ENCODE measurements at places on chromosomes 1 and 21.

DNA sequence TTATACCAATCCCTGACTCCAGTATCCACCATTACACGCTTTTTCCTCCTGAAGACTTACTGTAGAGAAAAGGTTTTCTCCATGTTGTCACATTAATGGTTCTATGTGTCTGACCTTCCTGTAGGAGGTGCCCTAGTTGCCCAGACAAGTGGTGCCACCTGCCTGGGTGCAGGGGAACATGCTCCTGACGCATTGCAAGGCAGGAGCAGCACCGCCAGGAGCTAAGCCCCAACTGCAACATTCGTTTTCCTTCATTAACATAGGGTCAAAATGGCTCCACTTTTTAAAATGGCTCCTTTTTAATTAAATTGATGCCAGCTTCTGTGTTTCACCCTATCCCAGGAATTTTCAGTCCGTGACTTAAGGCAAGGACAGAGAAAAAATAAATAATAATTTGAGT is 220.1 kb upstream of the SAMSN1 start:
- no peak overlapping the region for H3K27ac ChIP-seq
- H3K36me3 ChIP-seq, result no peaks in the 10 kb centered on the region
- DNase-seq, result no peak
- H3K4me3 ChIP-seq, result no peak overlapping the region

- no peak overlapping the region for H3K27ac ChIP-seq
- DNase-seq, result no peak
- H3K36me3 ChIP-seq, result no peaks in the 10 kb centered on the region
- no peaks in the 10 kb centered on the region for H3K4me1 ChIP-seq
These were observed 203.7 kb downstream of the AMY1C start for GRCh38 chr1:103953386-103953785.

DNA sequence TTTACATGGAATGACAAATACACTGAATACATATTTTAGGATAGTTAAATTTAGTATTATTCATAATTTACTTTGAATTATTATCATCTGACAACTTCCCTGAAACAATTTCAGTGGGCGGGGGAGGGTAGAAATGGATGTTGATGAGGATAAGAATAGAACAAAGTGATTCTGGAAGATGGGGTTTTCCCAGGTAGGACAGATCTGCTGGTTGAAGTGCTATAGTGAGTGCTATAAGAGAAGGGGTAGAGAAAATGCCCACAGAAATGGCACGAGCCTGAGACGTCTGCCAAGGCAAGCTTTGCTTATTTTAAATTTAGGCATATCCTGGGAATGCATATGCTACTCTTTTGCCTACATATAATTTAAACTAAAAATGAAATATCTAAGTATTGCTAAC is 3.2 kb downstream of the CFH start:
- H3K4me3 ChIP-seq, result no peak overlapping the region
- H3K36me3 ChIP-seq, result no peaks in the 10 kb centered on the region
- no peak overlapping the region for H3K27ac ChIP-seq
- DNase-seq, result no peak

GRCh38 chr1:157107702-157108101 is 8.1 kb upstream of the ETV3L start:
- H3K4me3 ChIP-seq, result no peak overlapping the region
- H3K36me3 ChIP-seq, result no peaks in the 10 kb centered on the region
- peaks cover 47% of the 10 kb centered on the region for H3K27me3 ChIP-seq

Measured in nephron progenitor cell (in vitro differentiated cells).